ENCODE measurements at places on chromosomes 11 and 22. TPM values are rescaled to one million over a fixed set of nuclear protein-coding genes. Genes with fewer than 3 reads are reported as not detected.
A peak's percentile ranks its signal among the peaks of the same experiment; 100 is the strongest.

- H3K27ac ChIP-seq = no peak within 1 kb of the TSS
- peak; percentile 70 for DNase-seq
- H3K36me3 ChIP-seq = no peaks in the 10 kb centered on the region
- no peaks in the 10 kb centered on the region for H3K4me1 ChIP-seq
- H3K4me3 ChIP-seq = no peak within 1 kb of the TSS
Measured at GRCh38 chr11:129375751-129376657, at the start of gene BARX2. TSS of gene BARX2 (plus strand) at chr11:129375848. CDS start at chr11:129376036, 188 bp downstream.

DNA sequence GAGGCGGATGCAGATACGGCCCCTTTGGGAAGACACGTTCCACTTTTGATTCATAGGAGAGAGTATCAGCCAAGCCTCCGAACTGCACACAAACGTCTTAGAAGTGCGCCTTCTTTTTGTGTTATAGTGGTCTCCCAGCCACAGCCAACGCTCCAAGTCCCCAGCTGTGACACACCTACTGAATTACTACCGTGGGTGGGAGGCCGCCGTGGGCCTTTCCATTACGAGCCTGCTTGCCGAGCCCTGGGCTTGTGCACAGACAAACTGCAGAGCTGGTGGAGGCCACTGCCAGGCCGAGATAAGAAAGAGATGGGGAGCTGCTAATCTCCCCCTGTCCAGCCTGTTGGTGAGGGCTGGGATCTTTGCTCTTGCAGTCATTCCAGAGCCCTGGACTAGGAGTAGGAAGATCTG is 761 bp downstream of the HMBS start:
- H3K36me3 ChIP-seq = peaks cover 10% of the 10 kb centered on the region
- H3K27ac ChIP-seq = peak overlapping the region; percentile 90
- peak overlapping the region; percentile 82 for H3K4me3 ChIP-seq
- H3K27me3 ChIP-seq = no peaks in the 10 kb centered on the region
- DNase-seq = peak; percentile 41
- peaks cover 7% of the 10 kb centered on the region for H3K4me1 ChIP-seq

GRCh38 chr11:116829525-116830183 is at the start of gene APOC3:
TSS of gene APOC3 (plus strand) at chr11:116829907. CDS start at chr11:116830583, 676 bp downstream.
- H3K4me1 ChIP-seq = peaks cover 30% of the 10 kb centered on the region
- H3K27me3 ChIP-seq = no peaks in the 10 kb centered on the region
- no peak within 1 kb of the TSS for H3K4me3 ChIP-seq
- no peak within 1 kb of the TSS for H3K27ac ChIP-seq
- peak; percentile 73 for DNase-seq

DNA sequence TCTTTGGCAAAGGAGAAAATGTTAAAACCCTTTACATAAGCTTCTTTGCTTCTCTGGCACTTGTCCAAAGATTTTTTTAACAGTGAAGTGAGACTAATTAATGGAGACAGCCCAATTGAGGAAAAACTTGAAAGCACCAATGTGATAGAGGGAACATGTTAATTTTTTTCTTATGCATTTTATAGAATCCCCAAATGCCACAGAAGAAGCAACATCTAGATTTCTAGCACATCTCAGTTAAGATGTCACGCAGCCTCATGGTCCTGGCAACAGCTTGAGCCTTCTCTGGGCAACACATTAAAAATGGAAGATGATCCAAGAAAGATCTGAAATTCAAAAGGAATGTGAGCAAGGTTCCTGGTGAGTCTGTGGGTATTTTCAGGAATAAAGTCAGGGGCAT is 48.5 kb downstream of the PACSIN2 start:
- no peak for DNase-seq
- H3K4me1 ChIP-seq = peaks cover 6% of the 10 kb centered on the region
- H3K36me3 ChIP-seq = no peaks in the 10 kb centered on the region

GRCh38 chr11:33721426-33721825 is 14.8 kb downstream of the CD59 start:
- H3K27me3 ChIP-seq = no peaks in the 10 kb centered on the region
- H3K36me3 ChIP-seq = peaks cover 54% of the 10 kb centered on the region
- no peak for DNase-seq

GRCh38 chr11:66541892-66542291 is 4.0 kb downstream of the ZDHHC24 start:
- H3K4me1 ChIP-seq = peaks cover 10% of the 10 kb centered on the region
- H3K36me3 ChIP-seq = peaks cover 13% of the 10 kb centered on the region
- no peak for DNase-seq
- H3K4me3 ChIP-seq = no peak overlapping the region
- no peak overlapping the region for H3K27ac ChIP-seq

GRCh38 chr11:28863422-28863821 is 755.2 kb downstream of the METTL15 start:
- DNase-seq = no peak
- no peaks in the 10 kb centered on the region for H3K27me3 ChIP-seq
- H3K36me3 ChIP-seq = no peaks in the 10 kb centered on the region
- no peaks in the 10 kb centered on the region for H3K4me1 ChIP-seq
- no peak overlapping the region for H3K4me3 ChIP-seq
- H3K27ac ChIP-seq = no peak overlapping the region

DNA sequence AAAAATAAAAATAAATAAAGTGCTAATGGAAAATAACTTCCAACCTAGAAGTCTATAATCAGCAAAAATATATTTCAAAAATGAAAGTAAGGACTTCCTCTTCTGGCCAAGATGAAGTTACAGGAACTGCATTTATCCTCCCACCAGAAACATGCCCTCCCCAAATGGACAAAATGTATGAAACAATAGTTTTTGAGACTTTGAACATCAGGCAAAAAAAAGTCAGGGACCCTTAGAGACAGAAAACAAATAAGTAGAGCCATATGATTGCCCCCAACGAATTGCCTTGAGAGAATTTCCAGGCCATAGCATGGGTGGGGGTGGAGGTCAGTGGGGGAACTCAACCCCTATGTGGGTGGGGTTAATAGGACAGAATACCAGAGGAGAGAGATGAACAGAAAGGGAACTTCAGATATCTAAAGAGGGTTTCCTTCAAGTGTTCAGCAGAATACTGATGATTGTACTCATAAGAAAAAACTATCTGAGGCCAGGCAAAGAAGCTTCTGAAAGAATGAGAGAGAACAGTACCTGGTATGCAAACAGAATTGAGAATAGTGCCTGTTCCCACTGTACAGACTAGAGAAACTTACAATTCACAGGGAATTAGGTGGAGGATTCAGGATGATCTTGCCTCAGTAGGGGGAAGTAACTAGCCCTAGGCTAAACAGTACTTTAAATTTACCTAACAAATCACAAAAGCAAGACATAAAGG is 26.6 kb upstream of the IL10RA start:
- DNase-seq = no peak
- H3K36me3 ChIP-seq = no peaks in the 10 kb centered on the region
- no peak overlapping the region for H3K27ac ChIP-seq
- no peak overlapping the region for H3K4me3 ChIP-seq
- H3K4me1 ChIP-seq = no peaks in the 10 kb centered on the region

- no peaks in the 10 kb centered on the region for H3K27me3 ChIP-seq
- H3K36me3 ChIP-seq = no peaks in the 10 kb centered on the region
- H3K4me3 ChIP-seq = no peak overlapping the region
Measured at GRCh38 chr22:36194971-36195370, 6.6 kb downstream of the APOL4 start.

DNA sequence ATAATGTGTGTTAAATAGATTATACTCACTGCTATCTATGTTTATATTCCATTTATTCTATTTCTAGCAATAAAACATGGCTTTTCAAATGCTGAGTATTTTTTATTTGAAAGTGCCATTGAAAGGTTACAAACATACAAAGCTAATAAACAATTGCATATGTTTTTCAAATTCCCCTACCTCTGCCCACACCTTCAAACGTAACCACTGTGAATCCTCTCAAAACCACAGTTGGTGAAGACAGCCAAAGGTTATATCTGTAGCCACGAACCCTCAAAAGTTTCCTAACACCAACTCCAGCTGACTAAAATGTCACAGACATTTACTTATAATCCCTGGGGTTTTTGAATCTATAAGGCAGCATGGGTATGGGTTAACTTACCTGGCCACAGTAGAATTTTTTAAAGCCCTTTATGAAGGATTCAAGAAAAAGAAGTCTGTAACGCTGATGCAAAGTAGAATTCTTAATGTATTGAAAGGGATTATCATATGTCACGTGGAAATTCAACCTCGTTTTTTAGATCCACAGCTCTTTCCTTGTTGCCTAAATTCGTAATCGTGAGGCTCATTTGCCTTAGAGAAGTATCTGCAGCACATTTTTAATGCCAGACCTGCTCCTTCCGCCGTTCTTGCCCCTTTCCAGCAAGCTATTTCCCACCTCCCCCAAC is 122.5 kb upstream of the ZC3H12C start:
- H3K27ac ChIP-seq = 0 out of 2 replicates have a peak overlapping the region, but pooled peaks have one; percentile 3
- H3K27me3 ChIP-seq = no peaks in the 10 kb centered on the region
- H3K4me3 ChIP-seq = no peak overlapping the region
- DNase-seq = no peak
- H3K4me1 ChIP-seq = peaks cover 29% of the 10 kb centered on the region
- no peaks in the 10 kb centered on the region for H3K36me3 ChIP-seq

GRCh38 chr11:125140233-125140632 is 24.3 kb upstream of the PKNOX2 start:
- H3K4me1 ChIP-seq = peaks cover 13% of the 10 kb centered on the region
- H3K27me3 ChIP-seq = no peaks in the 10 kb centered on the region
- H3K27ac ChIP-seq = no peak overlapping the region
- peak; percentile 64 for DNase-seq
- no peak overlapping the region for H3K4me3 ChIP-seq
- H3K36me3 ChIP-seq = no peaks in the 10 kb centered on the region

DNA sequence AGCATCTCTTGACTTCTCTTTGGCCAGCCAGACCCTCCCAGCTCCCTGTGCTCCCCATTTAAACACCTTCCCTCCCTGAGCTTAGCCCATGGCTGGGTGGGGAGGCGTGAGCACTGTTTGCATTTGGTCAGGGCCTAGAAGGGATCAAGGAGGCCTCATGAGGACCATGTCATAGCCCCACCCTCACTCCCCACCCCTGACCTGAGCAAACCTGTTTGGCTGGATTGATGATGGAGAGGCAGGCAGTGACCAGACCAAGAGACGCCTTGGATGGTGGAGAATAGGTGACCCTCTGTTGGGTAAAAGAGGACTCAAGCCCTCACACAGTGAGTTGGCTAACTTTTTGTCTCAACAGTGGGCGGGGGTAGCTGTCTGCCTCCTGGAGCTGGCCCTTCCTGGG is 49.9 kb downstream of the ST3GAL4 start:
- H3K4me3 ChIP-seq = no peak overlapping the region
- DNase-seq = no peak
- H3K36me3 ChIP-seq = peaks cover 9% of the 10 kb centered on the region

DNA sequence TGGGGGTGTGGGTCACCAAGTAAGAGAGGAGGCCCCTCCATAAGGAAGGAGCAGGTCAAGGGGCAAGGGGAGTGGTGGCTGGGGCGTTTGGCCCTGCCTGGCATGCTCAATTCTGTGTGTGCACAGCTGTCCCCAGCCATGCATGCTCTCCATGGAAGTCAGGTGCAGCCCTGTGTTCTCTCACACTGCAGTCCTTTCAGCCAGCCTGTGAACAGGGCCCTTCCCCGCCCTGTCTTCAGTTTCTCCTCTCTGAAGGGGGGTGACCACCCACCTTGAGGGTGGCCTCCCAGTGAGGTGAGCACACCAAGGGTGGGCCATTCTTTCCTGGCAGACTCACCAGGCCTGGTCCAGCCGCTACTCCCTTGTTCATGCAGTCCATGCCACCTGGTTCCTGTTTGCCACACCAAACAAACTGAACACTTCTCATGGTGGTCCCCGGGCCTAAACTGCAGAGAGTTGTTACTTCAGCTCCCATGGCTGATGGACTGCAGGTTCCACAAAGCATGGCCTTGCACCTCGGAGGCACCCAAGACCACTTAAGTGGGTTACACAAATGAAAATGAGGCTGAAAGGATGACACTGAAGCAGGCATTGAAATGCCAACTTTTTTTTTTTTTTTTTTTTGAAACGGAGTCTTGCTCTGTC is 1.7 kb upstream of the CHCHD10 start:
- H3K27me3 ChIP-seq = no peaks in the 10 kb centered on the region
- H3K36me3 ChIP-seq = no peaks in the 10 kb centered on the region
- peaks cover 31% of the 10 kb centered on the region for H3K4me1 ChIP-seq
- no peak overlapping the region for H3K27ac ChIP-seq
- no peak for DNase-seq
- no peak overlapping the region for H3K4me3 ChIP-seq

GRCh38 chr11:61345954-61346843 is 13.2 kb downstream of the TKFC start:
- H3K4me3 ChIP-seq = no peak overlapping the region
- no peak for DNase-seq
- no peaks in the 10 kb centered on the region for H3K27me3 ChIP-seq
- H3K36me3 ChIP-seq = no peaks in the 10 kb centered on the region
- H3K27ac ChIP-seq = peak overlapping the region; percentile 89
- no peaks in the 10 kb centered on the region for H3K4me1 ChIP-seq

- H3K4me1 ChIP-seq = peaks cover 13% of the 10 kb centered on the region
- no peak overlapping the region for H3K27ac ChIP-seq
- no peak for DNase-seq
- H3K36me3 ChIP-seq = no peaks in the 10 kb centered on the region
Measured at GRCh38 chr11:26558190-26558589, 13.9 kb downstream of the MUC15 start.

GRCh38 chr11:120752668-120753067 is 241.1 kb downstream of the GRIK4 start:
- H3K27me3 ChIP-seq = no peaks in the 10 kb centered on the region
- no peak overlapping the region for H3K27ac ChIP-seq
- DNase-seq = no peak
- H3K4me3 ChIP-seq = no peak overlapping the region

DNA sequence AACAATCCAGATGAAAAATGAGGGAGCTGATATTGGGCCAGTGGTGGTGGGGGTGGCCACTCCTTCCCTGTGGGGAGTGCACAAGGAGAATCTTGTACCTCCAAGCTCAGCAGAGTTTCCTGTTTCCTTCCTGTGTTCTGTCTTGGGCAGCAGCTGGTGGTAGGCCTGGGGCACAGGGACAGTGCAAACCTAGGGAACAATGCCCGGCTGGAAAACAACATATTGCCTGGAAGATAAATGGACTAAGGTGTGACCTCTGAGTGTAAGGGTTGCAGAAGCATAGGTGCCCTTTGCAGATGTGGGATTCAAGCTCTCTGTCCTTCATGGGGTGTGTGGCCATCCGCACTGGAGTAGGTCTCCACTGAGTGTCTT is 5.8 kb upstream of the JAM3 start:
- no peak overlapping the region for H3K4me3 ChIP-seq
- H3K4me1 ChIP-seq = no peaks in the 10 kb centered on the region
- no peak for DNase-seq
- no peak overlapping the region for H3K27ac ChIP-seq

The MUC15 gene
- polyA plus RNA-seq = not detected

The APLNR gene
- polyA plus RNA-seq = 0.03 TPM

The ENTHD1 gene
- polyA plus RNA-seq = not detected

The EIF3M gene
- 359 TPM for polyA plus RNA-seq

All from SK-N-SH (cell line).